ENCODE measurements at places on chromosomes 3 and 15.

- DNase-seq: no peak
Observed at GRCh38 chr3:53170325-53171063, 9.5 kb downstream of the PRKCD start.

- DNase-seq: no peak
Observed at GRCh38 chr3:71416876-71417275, 166.7 kb downstream of the FOXP1 start.

GRCh38 chr3:29512641-29513040, 231.8 kb downstream of the RBMS3 start:
- no peak for DNase-seq

- DNase-seq: no peak
Observed at GRCh38 chr3:30656624-30657141, 50.3 kb downstream of the TGFBR2 start.

DNA sequence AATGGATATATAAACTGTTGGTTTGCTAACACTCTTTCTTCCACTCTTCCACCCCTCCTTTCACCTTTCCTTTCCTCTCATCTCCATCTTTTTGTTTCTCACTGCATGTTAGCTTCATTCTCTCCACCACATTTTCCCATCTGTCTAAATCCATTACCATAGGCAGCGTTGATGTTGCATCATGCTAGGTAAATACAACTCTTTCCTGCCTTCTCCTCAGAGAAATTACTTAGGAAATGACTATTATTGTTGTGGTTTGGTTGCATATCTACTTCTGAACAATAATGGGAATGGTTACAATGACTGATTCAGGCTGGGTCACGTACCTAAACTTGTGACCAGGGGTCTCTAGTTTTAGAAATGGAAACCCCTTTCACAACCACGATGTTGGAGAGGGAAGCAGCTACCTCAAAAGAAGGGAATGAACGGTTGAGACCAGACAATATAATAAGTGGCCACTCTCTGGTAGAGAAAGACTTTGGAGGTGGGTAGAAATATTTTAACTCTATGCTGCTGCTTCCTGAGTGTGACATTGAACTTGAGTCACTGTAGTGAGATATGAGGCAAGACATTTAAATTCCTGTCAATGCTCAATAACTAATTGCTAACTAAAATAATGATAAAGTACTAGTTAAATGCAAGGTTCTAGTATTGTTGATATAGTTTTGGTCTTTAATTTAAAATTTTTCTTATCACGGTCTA, 314.1 kb upstream of the TGFBR2 start:
- DNase-seq: no peak

DNA sequence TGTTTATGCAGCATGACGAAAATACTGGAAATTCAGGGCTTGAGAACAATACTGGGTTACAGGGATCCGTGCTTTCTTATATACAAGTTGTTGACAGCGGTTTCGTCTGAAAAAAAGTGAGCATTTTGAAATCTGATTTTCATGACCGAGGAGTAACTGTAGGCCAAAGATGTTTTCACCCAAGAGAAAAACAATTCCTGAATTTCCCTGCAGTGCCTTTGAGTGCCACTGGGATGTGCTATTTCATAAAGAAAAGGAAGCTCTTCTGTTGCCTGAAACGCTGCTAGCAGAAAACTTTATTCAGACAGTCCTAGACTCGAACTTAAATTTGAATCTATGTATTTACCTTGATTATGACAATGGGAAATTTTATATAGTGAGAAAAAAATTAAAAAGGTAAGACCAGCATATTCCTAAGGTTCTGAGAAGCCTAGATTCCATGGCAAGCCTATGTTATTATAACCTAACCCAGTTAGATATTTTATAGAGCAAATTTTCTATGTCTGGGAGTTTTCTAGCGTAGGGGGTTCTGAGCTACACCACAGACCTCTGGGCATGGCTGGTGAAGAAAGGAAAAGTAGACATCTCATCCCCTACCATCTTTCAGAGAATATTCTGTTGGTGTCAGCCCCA, 30.2 kb downstream of the KCNAB1 start:
- no peak for DNase-seq

DNA sequence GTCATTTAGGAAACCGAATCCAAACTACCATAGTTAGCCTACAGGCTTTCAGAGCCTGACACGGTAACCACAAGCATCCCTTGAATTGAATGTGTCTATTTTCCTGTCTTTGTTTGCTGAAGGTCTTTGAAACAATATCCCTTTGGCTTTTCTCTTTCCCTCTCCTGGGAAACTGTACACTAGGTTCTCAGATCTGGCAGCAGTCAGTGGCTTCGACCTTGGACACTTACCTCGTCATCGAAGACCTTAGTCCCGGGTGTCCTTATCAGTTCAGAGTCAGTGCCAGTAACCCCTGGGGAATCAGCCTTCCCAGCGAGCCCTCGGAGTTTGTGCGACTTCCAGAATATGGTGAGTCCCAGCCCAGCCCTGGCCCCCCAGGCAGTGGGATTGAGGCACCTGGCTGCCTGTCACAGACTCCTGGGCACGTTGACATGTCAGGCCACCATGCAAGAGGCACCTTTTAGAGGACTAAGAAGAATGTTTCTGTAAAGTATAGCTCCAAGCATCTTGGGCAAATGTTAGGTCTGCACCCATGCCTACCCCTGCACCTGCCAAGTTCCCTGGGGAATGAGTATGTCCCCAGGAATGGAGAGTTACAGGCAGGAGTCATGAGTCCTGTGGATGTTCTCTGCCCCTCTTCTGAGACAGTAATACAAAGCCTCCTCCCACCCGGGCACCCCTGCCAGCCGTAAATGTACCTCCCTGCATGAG, 30.4 kb upstream of the UMPS start:
- no peak for DNase-seq

DNA sequence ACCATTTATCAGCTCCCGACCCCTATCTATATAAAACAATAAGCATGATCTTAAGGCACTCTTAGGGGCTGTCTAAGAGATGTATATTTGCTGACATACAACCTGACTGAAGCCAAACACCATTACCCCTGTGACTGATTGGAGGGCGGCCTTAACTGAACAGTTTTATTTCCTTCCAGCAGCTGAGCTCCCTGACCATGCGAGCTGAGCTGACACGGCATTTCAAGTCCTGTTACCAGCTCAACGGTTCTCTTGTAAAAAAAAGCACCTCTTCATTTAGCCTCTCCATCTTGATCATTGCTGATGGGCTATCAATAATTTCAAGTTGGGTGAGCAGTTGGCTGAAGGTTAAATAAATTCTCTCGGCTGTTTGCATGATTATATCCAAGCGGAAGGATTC, 33.4 kb upstream of the BNIP2 start:
- DNase-seq: no peak

DNA sequence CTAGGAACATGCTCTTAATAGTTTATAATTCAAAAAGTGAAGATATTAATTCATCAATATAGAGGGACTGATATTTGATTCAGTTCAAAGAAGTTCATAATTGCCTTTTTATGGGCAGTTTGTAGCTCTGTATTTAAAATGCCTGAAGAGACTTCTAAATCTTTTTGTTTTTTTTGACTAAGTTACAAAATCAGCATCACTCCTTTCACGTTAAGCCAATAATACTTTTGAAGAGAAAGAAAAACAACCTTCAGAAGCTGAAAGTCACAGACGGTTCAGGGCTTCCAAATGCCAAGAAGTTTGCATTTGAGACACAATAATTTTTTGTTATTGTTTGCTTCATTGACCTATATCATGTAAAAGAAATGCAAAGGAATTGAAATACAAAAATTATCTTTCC, 394.6 kb upstream of the NR2F2 start:
- no peak for DNase-seq

- no peak for DNase-seq
Observed at GRCh38 chr3:80247766-80248165, 480.0 kb upstream of the ROBO1 start.

DNA sequence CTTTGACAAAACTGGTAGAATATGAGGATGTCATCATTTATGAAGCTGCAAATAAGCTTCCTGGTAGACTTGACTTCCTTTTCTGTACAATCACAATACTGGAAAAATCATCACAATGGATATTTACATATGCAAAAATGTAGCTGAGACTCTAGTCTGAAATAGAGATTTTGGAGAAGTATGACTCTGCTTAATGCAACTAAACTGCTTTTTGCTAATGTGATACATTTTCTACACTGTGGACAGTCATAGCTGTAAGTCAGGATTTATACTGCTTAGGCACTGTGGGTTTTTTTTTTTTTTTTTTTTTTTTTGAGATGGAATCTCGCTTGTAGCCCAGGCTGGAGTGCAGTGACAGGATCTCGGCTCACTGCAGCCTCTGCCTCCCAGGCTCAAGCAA, 34.5 kb upstream of the ST3GAL6 start:
- no peak for DNase-seq

- DNase-seq: no peak
Observed at GRCh38 chr15:90667073-90667754, 49.9 kb upstream of the BLM start.

GRCh38 chr3:167203062-167203461, 177.0 kb downstream of the ZBBX start:
- DNase-seq: no peak

DNA sequence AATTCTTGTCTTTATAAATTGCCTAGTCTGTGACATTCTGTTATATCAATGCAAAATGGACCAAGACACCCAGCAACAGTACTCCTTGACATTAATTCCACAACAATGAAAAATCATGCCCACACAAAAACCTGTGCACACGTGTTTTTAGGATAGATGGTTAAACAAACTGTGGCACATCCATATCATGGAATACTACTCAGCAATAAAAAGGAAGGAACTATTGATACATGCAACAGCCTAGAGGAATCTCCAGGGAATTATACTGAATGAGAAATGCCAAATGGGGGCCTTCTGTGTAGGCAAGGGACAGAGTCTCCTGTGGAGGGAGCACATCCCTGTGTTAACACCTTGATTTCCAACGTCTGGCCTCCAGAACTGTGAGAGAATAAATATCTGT, 388.5 kb downstream of the MAGI1 start:
- no peak for DNase-seq

- DNase-seq: no peak
Observed at GRCh38 chr15:95501865-95502264, 828.6 kb upstream of the NR2F2 start.

GRCh38 chr3:104458657-104459056, 908.1 kb upstream of the ALCAM start:
- DNase-seq: no peak

- no peak for DNase-seq
Observed at GRCh38 chr3:99674086-99674789, 35.8 kb downstream of the COL8A1 start.

GRCh38 chr3:33636125-33636850, 81.8 kb downstream of the CLASP2 start:
- no peak for DNase-seq

GRCh38 chr3:23376516-23377248, 173.6 kb downstream of the UBE2E2 start:
- DNase-seq: no peak

All from stimulated activated CD8-positive, alpha-beta memory T cell treated with anti-CD3 and anti-CD28 coated beads, Interleukin-4, amount 100 ng/mL, for 24 hours (primary cell).